T47D (cell line): ENCODE measurements at places on chromosomes 11 and 22.

DNA sequence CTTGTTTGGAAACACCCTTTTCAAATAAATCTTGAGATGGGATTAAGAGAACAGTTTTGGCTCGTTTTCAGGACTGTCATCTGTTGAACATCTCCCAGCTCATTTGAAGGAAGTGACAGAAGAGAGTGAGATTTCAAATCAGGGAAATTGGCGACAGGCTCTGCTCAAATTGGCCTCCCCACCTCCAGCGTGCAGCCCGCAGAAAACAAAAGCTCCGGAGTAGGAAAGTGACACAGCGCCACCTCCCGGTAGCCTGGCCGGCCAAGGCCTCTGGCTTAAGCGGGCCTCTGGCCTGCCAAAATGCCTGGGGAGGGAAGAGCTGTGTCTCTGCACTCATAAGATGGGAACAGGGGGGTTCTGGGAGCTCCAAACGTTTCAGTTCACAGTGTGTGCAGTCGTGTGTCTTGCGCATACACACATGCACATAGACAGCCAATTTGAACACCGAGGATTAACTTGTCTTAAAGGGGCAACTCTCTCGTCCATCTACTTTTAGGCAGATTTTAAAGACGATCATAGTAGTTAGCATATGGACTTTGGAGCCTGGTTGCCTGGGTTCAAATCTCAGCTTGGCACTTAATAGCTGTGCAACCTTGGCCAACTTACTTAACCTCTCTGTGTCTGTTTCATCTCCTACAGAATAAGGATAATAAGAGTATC, 132.7 kb upstream of the RCN1 start:
- DNase-seq, result peak; percentile 61

DNA sequence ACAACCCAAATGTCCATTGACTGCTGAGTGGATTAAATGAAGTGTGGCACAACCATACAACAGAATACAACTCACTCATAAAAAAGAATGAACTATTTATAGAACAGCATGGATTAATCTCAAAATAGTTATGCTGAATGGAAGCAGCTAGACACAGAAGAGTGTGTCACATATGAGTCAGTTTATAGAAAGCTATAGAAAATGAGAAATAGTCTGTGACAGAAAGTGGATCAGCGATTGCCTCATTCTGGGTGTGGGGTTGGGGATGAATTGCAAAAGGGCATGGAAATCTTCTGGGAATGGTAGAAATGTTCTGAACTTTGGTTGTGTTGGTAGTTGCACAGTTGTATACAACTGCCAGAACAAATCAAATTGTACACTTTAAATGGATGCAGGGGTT, 37.4 kb downstream of the PRR5L start:
- no peak for DNase-seq

GRCh38 chr11:14852571-14853177, 39.4 kb downstream of the CYP2R1 start:
- peak; percentile 5 for DNase-seq

GRCh38 chr11:34044664-34045485, 6.7 kb upstream of the CAPRIN1 start:
- DNase-seq, result peak; percentile 44

DNA sequence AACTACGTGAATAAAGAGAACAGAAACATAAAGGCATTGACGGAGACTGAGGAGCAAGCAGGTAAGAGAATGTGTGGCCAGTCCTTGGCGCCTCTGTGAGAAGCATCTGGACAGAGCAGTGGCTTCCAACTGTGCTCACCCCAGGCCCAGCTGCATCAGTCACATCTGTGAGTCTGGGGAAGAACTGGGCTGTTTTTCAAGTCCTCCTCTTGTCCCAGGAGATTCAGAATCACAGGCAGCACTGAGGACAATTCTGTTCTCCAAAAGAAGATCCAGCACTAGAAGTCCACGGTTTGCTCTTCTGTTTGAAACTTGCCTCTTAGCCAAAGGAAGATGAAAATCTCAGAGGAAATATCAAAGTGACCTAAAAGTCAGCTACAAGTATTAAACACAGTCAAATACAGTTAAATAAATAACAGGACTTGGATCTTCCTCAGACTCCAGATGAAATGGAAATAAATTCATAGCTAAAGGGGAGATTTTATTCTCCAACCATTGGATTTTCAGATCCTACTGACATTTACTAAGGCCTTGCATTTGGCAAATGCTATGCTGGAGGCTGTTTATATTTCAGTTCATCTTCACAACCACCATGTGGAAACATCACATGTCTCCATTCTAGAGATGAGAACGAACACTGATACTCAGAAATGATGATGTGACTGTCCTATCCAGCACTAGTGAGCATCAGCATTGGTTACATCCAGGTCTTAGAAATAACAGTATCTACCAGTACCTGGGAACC, 14.1 kb downstream of the FAM181B start:
- DNase-seq, result no peak

GRCh38 chr22:23832226-23833016, 6.4 kb downstream of the DERL3 start:
- no peak for DNase-seq
